ENCODE measurements at places on chromosomes 2 and 18.

GRCh38 chr2:137947032-137947727 is 17.1 kb upstream of the HNMT start:
- DNase-seq = no peak

DNA sequence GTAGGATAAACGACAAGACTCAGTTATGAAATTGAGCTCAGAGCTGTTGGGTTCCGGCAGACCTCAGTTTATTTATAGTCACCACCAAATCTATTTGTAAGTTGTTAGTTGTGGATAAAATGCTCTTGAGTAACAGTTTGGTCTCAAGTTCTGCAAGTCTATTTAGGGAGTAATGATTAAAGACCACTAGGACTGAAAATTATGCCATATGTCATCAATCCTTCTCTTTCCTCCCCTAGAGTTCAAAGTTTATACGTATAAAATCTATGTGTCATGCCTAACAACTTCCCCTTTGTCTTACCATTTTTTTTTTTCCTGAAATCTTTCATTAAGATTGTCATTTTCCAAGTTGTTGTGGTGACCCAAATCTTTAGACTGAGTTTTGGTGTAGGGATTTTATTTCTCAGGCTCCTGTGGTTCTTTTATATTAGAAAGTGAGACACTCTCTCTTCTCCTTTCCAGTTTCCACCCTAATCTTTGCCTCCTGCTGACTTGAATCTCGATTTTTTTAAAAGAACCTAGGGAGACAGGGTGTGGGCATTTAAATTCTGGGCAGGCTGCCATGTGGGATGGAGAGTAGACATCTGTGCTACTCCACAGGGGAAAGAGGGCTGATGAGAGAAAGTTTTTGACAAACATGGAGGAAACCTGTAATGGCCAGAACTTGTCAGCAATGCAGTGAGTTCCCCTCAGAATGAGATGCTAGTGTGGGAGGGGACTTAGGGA is 51.0 kb downstream of the LAMA3 start:
- no peak for DNase-seq

GRCh38 chr2:219300022-219300421 is 9.2 kb downstream of the PTPRN start:
- DNase-seq = no peak

DNA sequence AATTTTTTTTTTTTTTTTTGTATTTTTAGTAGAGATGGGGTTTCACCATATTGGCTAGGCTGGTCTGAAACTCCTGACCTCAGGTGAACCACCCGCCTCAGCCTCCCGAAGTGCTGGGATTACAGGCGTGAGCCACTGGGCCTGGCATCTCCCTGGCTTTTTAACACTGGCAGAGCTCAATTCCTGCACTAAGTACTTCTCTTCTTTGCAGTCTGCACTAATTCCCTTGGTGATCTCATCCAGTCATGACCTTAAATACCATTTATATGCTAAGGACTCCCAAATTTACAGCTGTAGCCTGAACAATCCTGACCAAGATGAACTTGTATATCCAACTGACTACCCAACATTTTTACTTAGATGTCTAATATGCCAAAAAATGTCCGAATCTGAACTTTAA is 10.2 kb downstream of the PREPL start:
- no peak for DNase-seq

- DNase-seq = no peak
Observed at GRCh38 chr18:79738581-79739439, 58.9 kb upstream of the KCNG2 start.

- DNase-seq = no peak
Observed at GRCh38 chr2:162676515-162676914, 162.1 kb downstream of the KCNH7 start.

- DNase-seq = no peak
Observed at GRCh38 chr18:74961596-74961995, 247.3 kb downstream of the PTGR3 start.

GRCh38 chr2:109232909-109233308 is 103.9 kb downstream of the SH3RF3 start:
- DNase-seq = no peak

GRCh38 chr18:61582202-61582710 is 249.0 kb downstream of the CDH20 start:
- DNase-seq = no peak

DNA sequence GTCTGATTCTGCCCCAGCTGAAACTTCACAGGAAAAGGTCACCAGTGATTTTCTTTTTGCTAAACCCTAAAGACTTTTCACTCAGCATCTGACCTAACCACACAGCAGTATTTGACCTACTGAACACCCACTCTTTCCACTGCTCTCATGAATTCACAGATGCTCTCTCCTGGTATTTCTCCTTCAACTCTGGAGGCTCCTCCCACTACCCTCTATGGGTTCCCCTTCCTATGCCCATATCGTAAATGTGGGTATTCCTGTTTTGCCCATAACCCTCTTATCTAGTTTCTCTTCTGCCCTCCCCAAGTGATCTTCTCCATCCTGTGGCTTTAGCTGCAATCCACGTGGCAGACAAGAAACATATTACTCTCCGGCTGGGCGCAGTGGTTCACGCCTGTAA is 7.6 kb downstream of the PLEKHM3 start:
- no peak for DNase-seq

Measured in ovary (tissue), 10 donors.